ENCODE measurements at places on chromosomes 6 and 20.
A peak's percentile ranks its signal among the peaks of the same experiment; 100 is the strongest.

- peak; percentile 72 for DNase-seq
Measured at GRCh38 chr6:45590226-45590625, 212.5 kb upstream of the SUPT3H start.

GRCh38 chr6:157251586-157252247, 71.6 kb downstream of the TMEM242 start:
- no peak for DNase-seq

- no peak for DNase-seq
Measured at GRCh38 chr6:142731611-142732010, 213.4 kb downstream of the HIVEP2 start.

DNA sequence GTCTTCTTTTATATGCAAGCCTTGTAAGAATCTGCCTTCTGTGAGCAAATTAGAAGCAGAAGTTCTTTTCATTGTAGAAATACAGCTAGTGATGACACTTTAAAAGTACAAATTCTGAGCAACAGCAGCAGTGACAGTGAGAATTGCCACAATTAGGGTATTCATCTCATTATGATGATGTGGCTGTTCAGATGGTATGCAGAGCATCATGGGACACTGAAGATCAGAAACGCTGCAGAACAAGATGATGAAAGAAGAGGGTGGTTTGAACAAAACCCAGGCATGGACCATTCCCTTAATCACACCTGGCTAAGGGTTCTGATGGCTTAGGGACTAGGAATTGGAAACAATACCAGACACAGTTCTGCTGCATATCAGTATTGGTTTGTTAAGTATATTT, 312.7 kb upstream of the TBX18 start:
- no peak for DNase-seq

DNA sequence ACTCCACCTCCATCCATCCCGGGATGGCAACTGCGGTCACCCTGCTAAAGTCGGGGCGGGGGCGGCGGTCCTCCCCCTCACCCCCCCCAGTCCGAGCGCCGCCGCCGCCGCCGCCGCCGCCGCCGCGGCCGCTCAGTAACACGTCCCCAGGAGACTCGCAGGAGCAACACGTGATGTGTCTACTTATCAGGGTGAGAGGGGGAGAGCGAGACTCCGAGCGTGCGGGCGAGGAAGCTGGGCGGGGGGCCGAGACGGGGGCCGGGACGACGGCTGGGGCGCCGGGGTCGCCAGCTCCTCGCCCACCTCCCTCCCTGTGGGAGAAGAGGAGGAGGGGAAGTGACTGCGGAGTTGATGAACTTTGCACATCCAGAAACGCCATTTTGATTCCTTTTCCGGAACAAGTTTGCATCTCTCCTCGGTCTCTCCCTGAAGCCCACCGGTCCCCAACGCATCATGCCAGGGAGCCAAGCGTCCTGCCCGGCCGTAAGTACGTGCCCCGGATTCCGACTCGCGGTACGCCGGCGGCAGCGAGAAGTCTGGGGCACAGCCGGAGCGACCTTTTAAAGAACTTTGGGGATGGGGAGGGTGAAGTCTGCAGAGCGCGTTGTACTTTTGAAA, at the start of gene RREB1:
RREB1 (plus strand) TSS at position 384 of the 618 bp plus-strand sequence. CDS start 73,951 bp downstream, outside the sequence.
- peak; percentile 52 for DNase-seq

GRCh38 chr6:120320481-120321162, 971.1 kb upstream of the MAN1A1 start:
- DNase-seq, result no peak

GRCh38 chr20:24935140-24935539, 13.9 kb upstream of the CST7 start:
- no peak for DNase-seq

GRCh38 chr6:80465513-80465912, 359.0 kb downstream of the BCKDHB start:
- no peak for DNase-seq

DNA sequence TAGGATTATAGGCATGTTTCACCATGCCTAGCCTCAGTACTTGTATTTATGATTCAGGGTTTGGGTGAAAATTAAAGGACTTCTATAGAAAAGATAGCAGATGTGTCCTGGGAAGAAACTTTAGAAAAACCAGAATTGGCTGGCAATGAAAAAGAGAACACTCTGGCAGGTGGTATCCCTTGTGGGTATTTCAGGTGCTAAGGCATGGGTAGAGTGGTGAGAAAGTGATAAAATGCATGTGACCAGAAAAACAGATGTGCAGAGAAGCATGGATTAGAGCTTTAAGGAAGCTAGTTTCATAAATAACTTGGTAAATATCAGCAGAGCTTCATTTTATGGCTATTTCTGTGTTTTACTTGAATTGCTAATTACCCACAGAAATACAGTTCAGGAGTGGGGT, 622.2 kb downstream of the DOK5 start:
- no peak for DNase-seq

DNA sequence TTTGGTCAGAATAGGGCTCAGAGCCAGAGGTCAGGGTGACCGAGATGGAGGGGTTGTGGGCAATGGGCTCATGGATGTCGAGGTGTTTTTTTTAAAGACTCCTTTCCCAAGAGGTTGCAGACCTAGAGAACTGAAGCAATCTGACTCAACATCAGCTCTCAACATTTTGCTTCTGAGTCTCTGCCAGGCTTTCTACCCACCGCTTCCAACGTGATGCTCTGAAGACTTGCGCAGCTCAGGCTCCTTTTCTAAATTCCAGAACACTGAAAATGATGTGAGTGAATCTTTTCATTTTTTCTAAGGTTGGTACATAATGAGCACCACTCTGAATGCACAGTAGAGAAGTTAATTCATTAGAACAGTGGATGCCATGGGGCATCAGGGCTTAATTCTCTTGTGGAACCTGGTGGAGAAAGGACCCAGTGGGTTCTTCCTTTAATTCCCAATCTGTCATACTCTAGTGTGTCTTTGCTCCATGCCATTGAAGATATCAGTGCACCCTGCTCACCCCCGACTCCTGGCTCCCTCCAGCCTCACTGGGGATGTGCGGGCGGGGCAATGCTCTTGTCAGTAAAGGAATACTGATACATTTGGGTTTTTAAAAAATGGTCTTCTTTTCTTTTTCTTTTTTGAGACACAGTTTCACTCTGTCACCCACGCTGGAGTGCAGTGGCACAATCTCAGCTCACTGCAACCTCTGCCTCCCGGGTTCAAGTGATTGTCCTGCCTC, 17.0 kb upstream of the KIF13A start:
- DNase-seq, result no peak

DNA sequence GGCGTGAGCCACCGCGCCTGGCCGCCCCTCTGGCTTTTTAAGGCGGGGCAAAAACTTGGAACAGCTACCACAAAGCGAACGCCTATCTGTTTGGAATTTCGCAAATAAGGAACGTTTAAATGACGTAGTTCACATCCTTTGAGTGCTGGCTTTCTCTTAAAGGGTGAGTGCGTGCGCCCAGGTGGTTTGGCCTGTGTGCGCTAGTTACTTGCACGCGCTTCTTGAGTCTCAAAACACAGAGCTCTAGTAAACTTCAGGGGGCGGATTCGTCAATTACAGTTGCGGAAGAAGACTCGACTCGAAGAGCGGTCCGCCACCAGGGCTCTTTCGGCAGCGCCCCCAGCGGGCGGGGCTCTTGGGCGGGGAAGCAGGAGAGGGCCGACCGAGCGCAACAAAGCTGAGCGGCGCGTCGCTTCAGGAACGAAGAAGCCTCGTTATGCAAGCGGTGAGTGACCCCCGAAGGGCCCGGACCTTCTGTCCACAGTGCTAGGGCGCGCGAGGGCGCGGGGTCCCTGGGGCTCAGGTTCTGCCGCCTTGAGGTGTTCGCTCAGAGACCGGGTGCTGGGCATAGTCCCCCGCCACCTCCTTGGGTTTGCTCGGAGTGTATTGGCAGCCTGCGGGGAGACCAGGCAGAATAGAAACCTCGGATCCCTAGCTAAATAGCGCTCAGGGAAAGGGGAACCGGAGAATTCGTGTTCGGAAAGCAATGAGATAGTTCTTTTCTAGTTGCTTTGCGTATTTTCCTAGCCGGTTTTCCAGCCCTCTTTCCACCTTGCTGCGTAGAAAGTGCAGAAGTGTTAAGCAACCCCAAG, at the start of gene SYCP2L:
SYCP2L (plus strand) TSS at position 362 of the 812 bp plus-strand sequence; CDS start at position 437, 75 bp downstream.
- no peak for DNase-seq

- DNase-seq, result no peak
Measured at GRCh38 chr6:7594579-7595125, 4.7 kb downstream of the SNRNP48 start.

GRCh38 chr6:17001188-17001587, 100.7 kb upstream of the STMND1 start:
- DNase-seq, result no peak

- no peak for DNase-seq
Measured at GRCh38 chr6:66900133-66901083, 1193.4 kb upstream of the EYS start.

- DNase-seq, result no peak
Measured at GRCh38 chr6:131303338-131303930, 168.2 kb downstream of the AKAP7 start.

DNA sequence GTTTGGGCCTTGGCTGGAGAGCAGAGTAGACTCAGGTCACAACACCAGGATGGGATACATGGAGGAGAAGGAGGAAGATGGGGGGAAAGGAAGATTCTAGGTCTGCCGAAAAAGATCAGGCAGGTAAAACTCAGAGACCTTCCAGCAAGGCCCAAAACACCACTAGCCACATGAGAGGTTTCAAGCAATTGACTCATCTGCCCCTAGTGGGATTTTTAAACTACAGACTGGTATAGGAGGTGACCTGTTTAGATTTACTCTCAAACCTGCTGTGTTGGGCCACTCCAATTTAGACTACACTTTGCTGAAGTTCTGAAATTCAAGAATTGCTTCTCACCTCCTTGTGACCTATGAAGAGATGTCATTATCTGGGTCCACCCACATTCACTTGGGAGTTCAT, 236.9 kb upstream of the SASH1 start:
- no peak for DNase-seq

DNA sequence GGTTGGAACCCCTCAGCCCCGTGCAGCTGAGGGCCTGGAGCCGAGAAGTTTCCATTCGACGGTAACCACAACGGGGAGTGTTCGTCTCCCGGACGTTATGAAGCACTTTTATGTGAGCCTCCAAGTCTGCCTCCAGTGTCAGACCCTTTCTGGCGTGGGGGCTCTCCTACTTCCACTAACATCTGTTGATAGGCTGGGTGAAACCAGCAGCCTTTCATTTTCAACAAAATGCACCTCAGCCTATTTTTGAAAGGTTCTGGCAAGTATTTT, 257.4 kb downstream of the THBS2 start:
- no peak for DNase-seq

DNA sequence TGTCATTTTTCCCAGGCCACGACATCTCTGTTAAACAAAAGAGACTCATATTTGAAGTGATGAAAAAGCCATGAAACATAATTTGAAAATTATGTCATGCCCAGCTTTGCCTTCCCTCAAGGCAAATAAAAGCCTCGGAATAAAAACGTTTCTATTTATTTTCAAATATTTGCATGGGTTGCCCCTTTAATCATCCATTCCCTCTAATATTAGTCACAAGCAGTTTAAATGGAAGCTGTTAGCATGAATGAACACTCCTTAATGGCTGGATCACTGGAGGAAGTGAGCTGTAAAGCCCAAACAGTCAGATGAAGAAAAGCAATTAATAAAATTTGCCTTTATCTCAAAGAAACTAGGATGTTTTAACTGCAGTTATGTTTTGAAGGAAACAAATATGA, 69.3 kb upstream of the STMND1 start:
- DNase-seq, result no peak

- no peak for DNase-seq
Measured at GRCh38 chr6:150179030-150179429, 36.2 kb downstream of the PPP1R14C start.

DNA sequence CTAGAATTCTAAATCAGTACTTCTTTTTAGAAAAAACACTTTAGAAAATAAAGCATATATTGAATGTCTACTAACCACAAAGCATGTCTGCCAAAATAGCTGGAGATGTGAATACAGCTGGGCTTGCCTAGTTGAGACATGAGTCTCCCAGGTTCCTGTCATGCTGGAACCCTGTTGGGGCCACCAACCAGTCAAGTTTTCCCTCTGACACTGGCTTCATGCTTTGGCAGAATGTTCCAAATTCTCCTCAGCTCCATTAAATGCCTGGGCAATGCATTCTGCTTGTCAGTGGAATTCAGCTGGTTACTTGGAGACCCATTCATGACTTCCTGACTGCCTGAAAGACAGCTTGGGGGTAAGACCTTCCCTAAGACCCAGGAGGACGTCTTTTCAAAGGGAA, 87.2 kb downstream of the PRND start:
- no peak for DNase-seq

- DNase-seq, result no peak
Measured at GRCh38 chr6:18044108-18044783, 56.8 kb upstream of the KIF13A start.

DNA sequence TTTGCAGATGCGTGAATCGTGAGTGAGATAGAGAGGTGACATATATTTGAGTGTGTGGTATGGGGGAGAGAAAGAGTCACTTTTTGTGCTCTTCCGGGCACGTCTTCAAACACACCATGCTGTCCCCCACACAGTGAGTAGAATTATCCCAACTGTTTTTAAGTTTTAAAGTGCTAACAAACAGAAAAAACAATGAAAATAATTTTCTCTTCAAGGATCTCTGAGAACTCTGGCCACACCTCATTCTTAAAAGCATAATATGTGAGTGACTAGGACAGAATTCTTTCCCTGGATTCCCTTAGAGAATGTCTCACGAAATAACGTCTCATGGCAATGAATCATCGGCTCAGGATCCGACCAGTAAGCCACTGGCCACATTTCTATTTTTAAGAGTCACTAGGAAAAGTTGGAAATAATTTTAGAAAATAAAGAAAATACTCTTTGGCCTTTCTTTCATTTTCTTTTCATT, 235.7 kb upstream of the ZNF217 start:
- peak; percentile 94 for DNase-seq

GRCh38 chr20:10280018-10280908, 61.6 kb downstream of the SNAP25 start:
- DNase-seq, result no peak

DNA sequence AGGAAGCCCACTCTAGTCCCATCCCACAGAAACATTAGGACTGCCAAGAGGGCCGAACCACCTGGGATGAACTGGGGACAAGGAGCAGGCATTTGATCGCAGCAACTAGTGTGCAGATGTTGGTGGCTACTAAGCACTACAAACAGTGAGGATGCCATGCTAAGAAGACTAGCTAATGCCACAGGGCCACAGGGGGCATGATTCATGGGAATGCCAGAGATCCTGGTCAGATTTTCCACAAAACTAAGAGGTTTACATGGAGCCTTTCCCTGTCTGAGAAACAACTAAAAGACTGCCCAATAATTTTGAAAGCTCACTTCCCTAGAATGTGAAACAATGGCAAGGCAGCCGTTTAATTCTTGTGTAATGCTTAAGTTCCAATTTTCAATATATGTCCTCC, 375.9 kb upstream of the PTCHD4 start:
- no peak for DNase-seq

DNA sequence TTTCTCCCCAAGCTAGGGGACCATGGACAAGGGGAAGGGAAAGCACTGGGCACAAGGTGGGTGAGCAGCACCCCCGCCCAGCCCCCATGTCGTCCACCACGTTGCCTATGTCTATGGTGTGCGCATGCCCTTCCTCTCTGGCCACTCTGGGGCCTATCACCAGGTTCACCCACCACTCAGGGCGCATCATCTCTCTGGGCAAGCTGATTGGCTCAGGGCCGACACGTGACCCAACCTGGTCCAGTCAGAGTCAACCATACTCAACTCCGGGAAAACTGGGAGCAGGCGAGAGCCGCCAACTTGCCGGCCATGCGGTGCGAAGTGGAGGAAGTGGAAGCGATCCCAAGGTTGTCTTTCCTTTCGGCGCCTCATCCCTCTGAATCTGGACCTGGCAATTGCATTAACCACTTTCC, 25.9 kb downstream of the ACSS1 start:
- DNase-seq, result no peak

GRCh38 chr6:131688286-131688685, 12.9 kb downstream of the OR2A4 start:
- no peak for DNase-seq

Data from MCF 10A (cell line).